ENCODE measurements at places on chromosomes 5 and 9.

DNA sequence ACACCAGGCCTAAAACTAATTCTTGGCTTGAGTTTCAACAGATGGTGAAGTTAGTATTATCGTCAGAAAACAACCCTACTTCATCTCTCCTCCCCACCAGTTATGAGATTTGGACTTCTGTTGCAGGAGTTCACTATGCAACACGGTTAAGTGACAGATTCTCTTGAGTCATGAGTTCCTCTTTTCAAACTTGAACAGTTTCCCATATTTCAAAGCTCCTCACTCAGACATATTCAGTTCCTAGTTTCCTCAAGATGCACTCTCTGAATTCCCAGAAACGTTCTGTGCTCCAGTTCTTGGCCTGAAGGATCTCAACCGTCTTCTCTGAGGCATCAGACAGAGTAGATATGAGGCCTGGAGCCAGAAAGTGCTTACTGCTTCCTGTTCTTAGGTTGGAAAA lies 7.3 kb upstream of the PTGER4 start:
- DNase-seq, result no peak

DNA sequence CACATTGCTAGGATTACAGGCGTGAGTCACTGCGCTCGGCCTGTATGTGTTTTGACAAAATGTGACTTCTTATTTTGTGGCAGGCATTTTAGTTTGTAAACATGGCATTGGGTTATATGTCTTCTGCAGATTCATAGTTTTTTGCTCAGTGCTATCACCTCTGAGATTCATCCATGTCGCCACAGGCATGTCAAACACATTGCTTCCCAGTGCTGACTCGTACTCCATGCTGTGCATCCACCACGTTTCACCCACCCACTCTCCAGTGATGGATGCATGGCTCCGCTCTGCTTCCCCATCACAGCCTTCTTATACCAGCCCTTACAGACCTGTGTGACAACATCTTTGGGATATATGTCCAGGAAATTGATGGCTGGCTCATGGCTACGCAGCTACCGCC lies 158.8 kb downstream of the GAS1 start:
- no peak for DNase-seq

GRCh38 chr5:154580422-154580821 lies 102.4 kb upstream of the HAND1 start:
- DNase-seq, result no peak

DNA sequence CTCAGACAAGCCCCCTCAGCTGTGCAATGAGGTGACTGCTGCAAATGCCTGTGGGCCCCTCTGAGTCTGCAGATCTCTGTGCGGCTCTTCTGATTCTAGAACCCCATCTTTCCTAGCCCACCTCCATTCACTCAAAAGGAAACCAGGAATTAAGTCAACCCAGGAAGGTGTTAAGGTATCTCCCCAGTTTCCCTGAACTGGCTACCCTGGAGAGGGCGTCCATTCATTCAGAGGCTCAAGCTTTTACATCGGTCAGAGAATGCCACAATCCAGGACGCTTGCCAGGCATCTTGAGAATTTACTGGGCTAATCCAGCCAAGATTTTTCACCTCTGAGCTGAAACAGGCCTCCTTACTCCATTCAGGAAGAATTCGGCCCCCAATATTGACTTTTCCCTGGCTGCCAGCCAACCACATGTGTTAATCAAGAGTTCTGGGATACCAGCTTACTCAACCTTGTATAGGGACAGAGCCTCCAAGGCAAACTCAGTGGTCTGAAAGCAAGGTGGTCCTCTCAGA lies 889 bp upstream of the ADAMTS12 start:
- peak; percentile 88 for DNase-seq

DNA sequence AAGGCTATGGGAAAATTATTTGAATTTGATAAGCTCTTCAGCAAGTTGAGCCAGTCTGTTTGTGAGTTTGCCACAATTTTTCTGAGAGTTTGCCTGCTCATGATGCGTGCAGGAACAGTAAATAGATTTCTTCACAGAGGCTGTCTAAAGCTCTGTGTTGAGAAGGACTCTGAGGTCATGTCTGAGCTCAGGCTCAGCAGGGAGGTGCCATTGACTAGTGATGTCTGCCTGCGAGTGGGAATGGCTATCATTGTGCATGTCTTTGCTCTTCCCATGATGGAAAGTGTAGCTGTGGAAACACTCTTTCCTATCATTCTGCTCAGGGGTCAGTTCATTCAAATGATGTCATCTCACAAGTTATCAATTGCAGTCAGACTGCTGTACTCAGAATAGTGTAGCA lies 142.8 kb downstream of the RASEF start:
- DNase-seq, result no peak

GRCh38 chr9:135308821-135309762 lies 170.5 kb upstream of the PPP1R26 start:
- DNase-seq, result no peak

DNA sequence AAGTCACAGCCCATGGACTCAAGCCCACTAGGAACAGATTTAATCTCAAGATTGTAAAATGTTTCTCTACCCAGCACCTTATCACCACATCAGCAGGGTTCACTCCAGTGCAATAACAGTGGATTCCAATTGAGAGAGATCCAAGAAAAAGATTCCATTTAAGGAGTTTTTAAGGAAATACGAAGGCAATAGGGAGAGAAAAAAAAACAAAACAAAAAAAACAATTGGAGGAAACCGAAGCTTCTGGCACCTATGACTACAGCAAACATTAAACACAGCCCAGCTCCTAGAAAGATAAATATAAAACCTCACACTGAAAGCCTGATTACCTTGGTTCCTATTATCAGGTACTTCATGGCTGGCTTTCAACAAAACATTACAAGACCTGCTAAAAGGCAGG lies 192.7 kb downstream of the DAB2IP start:
- DNase-seq, result no peak

DNA sequence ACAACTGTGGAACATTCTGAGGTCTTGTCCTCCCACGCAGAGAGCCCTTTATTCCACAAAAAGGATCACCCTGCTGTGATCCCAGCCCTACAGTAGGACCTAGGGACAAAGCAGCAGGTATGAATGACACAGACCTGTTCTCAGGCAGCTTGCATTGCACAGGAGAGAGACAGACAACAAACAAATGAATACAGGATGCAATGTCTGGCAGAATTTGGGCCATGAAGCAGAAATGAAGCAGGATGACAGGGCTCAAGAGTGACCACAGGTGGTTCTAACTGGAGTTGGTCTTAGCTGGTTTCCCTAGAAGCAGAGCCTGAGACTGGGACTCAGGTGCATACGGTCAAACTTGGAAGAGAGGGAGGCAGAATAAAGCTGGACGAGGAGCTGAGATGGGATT lies 388.8 kb downstream of the CDK5RAP2 start:
- DNase-seq, result no peak

Data from RPMI7951 (cell line).